PC-3 (cell line): ENCODE measurements at places on chromosomes 13 and 19.

DNA sequence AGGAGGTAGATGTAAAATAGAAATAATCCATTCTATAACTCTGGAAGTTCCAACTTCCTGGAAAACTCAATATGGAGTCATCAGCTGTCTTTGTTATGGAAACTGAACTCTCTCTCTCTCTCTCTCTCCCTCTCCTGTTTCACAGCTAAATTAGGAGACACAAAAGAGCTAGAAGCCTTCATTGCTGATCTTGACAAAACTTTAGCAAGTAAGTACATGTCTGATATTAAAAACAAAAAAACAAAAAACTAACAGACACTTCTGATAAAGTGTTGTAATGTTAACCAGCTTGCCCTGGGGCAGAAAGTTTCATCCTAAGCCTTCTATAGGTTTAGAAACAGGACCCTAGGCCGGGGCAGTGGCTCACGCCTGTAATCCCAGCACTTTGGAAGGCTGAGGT, 11.3 kb downstream of the RGCC start:
- no peak for DNase-seq

GRCh38 chr19:27966390-27966816, 1246.5 kb downstream of the UQCRFS1 start:
- peak; percentile 36 for DNase-seq

DNA sequence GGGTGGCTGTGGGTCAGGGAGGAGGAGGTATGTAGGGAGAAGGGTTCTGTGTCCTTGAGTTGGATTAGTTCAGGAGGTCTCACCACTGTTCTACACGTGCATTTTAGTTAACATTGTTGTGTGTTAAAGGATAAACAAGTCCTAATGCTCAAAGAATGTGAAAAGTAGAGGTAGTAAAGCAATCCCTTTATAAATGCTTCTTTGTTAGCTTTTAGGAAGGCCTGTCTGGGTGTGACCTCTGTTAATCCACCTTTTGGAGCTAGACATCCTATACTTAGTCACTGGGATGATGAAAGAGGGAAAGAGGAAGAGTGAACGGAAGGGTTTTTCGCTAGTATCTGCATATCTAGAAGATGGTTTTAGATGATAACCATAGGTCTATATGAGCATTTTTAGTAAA, 42.2 kb upstream of the FLT1 start:
- no peak for DNase-seq

DNA sequence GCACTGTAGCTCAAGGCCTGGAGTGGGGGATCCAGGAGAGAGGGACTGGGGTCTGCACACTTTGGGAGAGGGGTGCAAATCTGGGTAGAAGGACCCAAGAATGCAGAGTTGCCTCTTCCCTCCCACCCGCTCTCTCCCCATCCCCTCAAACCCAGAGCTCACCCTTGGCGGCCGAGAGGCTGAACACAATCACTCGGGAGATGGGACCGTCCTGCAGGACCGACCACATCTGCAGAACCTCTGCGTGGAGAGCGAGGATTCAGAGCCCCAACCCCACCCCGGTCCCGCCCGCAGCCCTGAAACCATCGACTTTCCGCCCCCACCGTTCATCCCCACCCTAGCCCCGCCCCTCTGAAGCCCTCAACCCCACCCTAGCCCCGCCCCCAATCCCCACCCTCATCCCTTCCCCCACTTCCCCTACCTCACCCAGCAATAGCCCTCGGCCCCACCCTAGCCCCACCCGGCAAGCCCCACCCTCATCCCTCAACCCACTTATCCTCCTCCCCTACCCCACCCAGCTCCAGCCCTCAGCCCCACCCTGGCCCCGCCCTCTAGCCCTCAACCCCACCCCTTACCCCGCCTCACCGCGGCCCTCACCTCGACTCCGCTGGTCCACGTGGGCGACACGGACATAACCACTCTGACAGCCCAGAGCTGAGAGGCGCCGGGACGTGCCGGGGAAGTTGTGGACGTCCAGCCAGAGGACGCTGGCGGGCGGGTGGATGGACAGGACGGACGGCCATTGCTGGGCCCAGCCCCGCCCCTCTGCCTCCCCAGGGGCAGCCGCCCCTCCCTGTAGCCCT, 4.1 kb downstream of the KPTN start:
- DNase-seq, result no peak

DNA sequence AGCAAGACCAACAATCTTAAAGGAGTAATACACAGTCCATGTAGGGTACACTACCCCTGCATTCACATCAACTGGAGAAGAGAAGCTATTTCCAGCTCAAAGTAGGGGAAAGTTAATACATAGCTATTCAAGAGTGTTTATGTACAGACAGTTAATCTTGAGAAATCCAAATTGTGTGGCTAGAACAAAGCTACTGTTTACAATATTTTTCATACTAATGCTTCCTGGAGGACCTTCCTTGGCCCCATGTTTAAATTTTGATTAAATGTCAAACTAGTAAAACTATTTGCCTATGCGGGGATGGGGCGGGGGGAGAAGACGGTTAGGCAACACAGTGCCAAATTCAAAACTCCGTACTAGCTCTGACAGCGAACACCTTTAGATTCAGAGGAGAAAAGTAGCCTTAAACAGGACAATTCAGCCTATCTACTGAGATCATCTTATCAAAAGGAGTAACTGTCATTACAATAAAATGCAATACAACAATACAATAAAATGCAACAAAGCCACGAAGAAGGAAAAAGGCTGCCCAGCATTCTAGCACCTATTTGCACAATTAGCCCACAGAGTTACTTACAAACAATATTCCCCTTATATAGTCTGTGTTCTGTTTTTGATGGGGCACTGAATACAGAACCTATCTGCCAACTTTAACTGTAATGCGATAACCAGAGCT, 29.1 kb downstream of the BRD4 start:
- DNase-seq, result peak; percentile 45

GRCh38 chr13:31161557-31162150, at the start of gene HSPH1:
Gene HSPH1 (minus strand): TSS chr13:31161904. CDS start chr13:31161582, 322 bp downstream.
- peak; percentile 95 for DNase-seq

GRCh38 chr19:43782689-43783231, 2.0 kb upstream of the KCNN4 start:
- no peak for DNase-seq

- no peak for DNase-seq
These were observed 6.3 kb downstream of the PNKP start for GRCh38 chr19:49861107-49861506.

DNA sequence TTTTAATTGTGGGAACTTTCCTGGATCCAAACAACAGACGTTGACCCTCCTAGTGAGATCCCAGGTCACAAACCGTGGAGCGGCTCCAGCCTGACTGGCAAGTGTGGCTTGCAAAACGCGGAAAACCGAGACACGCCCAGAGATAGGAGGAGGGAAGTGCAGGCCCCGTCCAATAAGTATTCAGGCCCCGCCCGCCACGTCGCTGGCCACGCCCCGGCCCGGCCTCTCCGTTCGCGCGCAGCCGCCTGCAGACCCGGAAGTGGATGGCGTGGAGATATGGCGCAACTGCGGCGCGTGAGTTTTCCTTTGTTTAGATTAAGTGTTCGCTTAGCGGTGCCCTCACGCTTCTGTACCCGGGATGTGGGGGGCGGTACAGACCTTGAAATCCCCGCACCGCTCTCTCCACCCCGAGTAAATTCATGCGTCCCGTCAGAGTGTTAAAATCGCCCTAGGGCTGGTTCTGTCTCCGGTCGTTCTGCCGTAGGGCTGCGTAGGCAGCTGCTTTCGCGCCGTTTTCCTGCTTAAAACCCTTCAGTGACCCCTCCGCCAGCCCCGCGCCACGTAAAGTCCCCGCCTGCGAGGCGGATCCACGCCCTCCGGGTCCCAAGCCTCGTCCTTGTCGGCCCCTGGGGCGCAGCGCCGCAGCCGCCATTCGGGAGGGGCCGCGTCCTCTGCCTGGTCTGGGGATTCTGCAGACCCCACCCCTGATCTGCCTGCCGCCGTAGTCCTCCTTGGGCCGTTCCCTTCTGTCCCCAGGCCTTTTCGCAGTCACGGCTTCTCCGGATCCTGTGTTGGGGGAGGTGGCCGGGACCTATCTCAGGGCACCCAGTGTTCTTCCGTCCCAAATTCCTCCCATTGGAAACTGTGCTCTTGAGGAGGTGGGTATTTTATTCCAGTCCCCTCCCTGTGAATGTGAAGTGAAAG, at the start of gene ZNF766:
TSS of gene ZNF766 (plus strand) at position 250 of the 924 bp plus-strand sequence. CDS start at position 277, 27 bp downstream.
- DNase-seq, result peak; percentile 95

GRCh38 chr19:45862271-45862563, 730 bp downstream of the SYMPK start:
- peak; percentile 6 for DNase-seq

GRCh38 chr19:10070730-10071446, 15.2 kb upstream of the SHFL start:
- DNase-seq, result no peak

DNA sequence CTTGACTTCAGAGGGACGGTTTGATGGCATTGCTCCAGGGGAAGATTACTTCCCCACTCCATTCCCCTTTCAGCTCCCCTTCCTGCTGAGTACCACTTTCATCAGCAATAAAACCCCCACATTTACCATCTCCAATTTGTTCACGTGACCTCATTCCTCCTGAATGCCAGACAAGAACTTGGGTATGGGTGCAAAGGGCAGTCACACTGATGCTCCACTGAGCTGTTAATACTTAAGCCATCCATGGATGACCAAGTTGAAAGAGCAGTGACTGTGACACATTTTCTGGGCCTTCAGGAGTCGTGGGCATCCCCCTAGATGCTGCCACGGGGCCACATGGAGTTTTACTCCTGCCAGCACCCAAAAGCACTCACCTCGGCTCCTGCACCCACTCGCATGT, 93.1 kb downstream of the STOML3 start:
- no peak for DNase-seq
